ENCODE measurements at places on chromosomes 13 and 19.

DNA sequence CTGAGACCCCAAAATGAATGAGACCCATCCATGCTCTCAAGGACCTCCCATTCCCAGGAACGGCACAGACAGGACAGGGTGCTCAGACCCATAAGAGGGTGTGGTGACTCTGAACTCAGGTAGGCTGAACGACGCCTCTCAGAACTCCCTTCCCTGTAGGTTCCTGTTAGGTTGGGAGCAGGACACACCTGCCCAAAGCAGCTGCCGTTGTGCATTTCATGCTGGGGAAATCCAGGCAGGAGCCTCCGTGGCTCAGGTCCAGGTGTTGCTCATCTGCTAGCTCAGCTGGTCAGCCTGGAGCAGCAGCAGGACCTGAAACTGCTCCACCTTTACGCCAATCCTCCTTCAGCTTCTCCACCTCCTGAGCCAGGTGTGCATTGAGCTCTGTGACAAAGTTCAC lies 19.1 kb upstream of the TEX101 start:
- DNase-seq: no peak

DNA sequence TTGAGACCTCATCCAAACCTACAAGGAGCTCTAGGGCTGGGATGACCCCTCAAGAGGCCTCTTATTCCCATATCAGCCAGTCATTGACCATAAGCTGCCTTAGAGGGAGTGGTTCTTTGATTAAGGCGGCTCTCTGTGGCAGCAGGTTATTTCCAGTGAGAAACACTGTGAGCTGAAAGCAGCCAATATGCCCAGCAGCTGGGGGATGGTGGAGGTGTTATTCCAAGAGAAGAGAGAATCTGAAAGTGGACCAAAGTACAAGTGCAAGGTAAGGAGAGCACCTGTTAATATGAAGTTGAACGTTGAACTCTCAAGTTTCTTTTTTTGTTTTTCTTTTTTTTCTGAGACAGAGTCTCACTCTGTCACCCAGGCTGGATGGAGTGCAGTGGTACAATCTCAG lies 20.2 kb upstream of the FNDC3A start:
- no peak for DNase-seq

GRCh38 chr13:114035583-114036531 lies 62.0 kb upstream of the C13orf46 start:
- DNase-seq: no peak

GRCh38 chr13:38535261-38535660 lies 151.6 kb upstream of the FREM2 start:
- DNase-seq: no peak

GRCh38 chr13:89066868-89067466 lies 1395.8 kb downstream of the SLITRK5 start:
- no peak for DNase-seq

GRCh38 chr19:750640-751423 lies at the start of gene MISP:
TSS of gene MISP (plus strand) at chr19:751112. CDS start at chr19:756947, 5,835 bp downstream.
- DNase-seq: no peak

- DNase-seq: no peak
Measured at GRCh38 chr19:31436121-31436776, 87.0 kb upstream of the TSHZ3 start.

GRCh38 chr13:88014527-88014926 lies 343.4 kb downstream of the SLITRK5 start:
- DNase-seq: no peak

- no peak for DNase-seq
Measured at GRCh38 chr13:21813844-21814243, 143.0 kb downstream of the FGF9 start.

GRCh38 chr19:21947775-21948174 lies 63.0 kb downstream of the ZNF208 start:
- no peak for DNase-seq

GRCh38 chr19:44741841-44742329 lies 6.6 kb upstream of the BCL3 start:
- DNase-seq: peak; percentile 65

DNA sequence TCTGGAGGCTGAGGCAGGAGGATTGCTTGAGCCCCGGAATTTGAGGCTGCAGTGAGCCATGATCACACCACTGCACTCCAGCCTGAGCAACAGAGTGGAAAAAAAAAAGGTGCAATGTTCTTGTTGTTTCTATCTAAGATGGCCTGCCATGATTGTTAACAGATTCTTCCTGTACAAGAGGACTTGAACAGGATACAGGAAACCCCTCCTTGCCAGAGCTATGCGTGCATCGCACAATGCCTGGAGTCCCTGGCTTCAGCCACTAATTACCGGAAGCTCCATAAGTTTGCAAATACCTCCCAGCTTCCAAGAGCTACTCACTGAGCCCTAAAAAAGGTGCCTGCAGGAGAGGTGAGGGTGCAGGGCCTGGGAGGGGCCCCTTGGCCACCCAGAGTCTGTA lies 13.1 kb upstream of the HIF3A start:
- DNase-seq: no peak
